Foreskin keratinocyte (primary cell): ENCODE measurements at places on chromosomes 16 and 17. TPM values are rescaled to one million over a fixed set of nuclear protein-coding genes. Genes with fewer than 3 reads are reported as not detected.

The TBC1D28 gene
- not detected in 2 replicates for total RNA-seq

The INTS2 gene
- total RNA-seq: 11.3 and 12.3 TPM in 2 replicates

The SLC13A2 gene
- not detected in 2 replicates for total RNA-seq

The SRCIN1 gene
- 0.25 and 0.31 TPM in 2 replicates for total RNA-seq

The ADAP2 gene
- total RNA-seq: 0.35 and 0.65 TPM in 2 replicates

The SLC38A8 gene
- total RNA-seq: not detected in 2 replicates

The PYY gene
- total RNA-seq: not detected in 2 replicates

The TP53TG3F gene
- total RNA-seq: not detected in 2 replicates

The TP53TG3B gene
- total RNA-seq: not detected in 2 replicates

The KRTAP4-6 gene
- not detected in 2 replicates for total RNA-seq

The EPOP gene
- 5.2 and 6.5 TPM in 2 replicates for total RNA-seq

The HOXB7 gene
- total RNA-seq: 0.28 and 0.54 TPM in 2 replicates

The LLGL2 gene
- total RNA-seq: 24.6 and 28.2 TPM in 2 replicates

The CSH1 gene
- not detected in 2 replicates for total RNA-seq

The NTN3 gene
- 0.04 and 0.07 TPM in 2 replicates for total RNA-seq

The TMUB2 gene
- total RNA-seq: 20.3 and 20.4 TPM in 2 replicates

The PIPOX gene
- 0.25 TPM in 1 of 2 replicates, not detected in the other for total RNA-seq

The HID1 gene
- total RNA-seq: 0.07 and 0.10 TPM in 2 replicates

The OSGIN1 gene
- total RNA-seq: 1.3 and 1.4 TPM in 2 replicates

The SMG6 gene
- total RNA-seq: 18.5 and 19.9 TPM in 2 replicates

The GDPD3 gene
- total RNA-seq: 0.60 and 0.78 TPM in 2 replicates

The ZG16 gene
- total RNA-seq: not detected in 2 replicates

The ITGAD gene
- not detected in 2 replicates for total RNA-seq

The FAM171A2 gene
- 1.4 and 1.6 TPM in 2 replicates for total RNA-seq

The TM4SF5 gene
- not detected in 2 replicates for total RNA-seq

The SMIM22 gene
- total RNA-seq: 47.9 and 80.8 TPM in 2 replicates

The CHST4 gene
- 0.11 TPM in 1 of 2 replicates, not detected in the other for total RNA-seq

The CYBA gene
- 19.1 and 28.2 TPM in 2 replicates for total RNA-seq

The CALB2 gene
- 0.07 TPM in 1 of 2 replicates, not detected in the other for total RNA-seq

The ATP2A1 gene
- total RNA-seq: 0.21 and 0.24 TPM in 2 replicates

The DNAI2 gene
- total RNA-seq: not detected in 2 replicates

The GPR179 gene
- not detected in 2 replicates for total RNA-seq

The GIT1 gene
- 49.9 and 57.6 TPM in 2 replicates for total RNA-seq

The KRTAP2-1 gene
- not detected in 2 replicates for total RNA-seq

The COIL gene
- total RNA-seq: 18.6 and 19.9 TPM in 2 replicates

The MYH11 gene
- not detected in 2 replicates for total RNA-seq

The HP gene
- not detected in 2 replicates for total RNA-seq

The ICAM2 gene
- 0.14 and 0.48 TPM in 2 replicates for total RNA-seq

The TBC1D3H gene
- not detected in 2 replicates for total RNA-seq

The PLEKHG4 gene
- total RNA-seq: 8.9 and 14.1 TPM in 2 replicates

The OR2C1 gene
- 0.07 TPM in 1 of 2 replicates, not detected in the other for total RNA-seq

The WWP2 gene
- total RNA-seq: 24.3 and 26.3 TPM in 2 replicates

The OTOA gene
- total RNA-seq: 0.07 and 0.17 TPM in 2 replicates

The DOC2B gene
- not detected in 2 replicates for total RNA-seq
